ENCODE measurements at places on chromosomes 5 and 9. TPM values are rescaled to one million over a fixed set of nuclear protein-coding genes. Genes with fewer than 3 reads are reported as not detected.

The CYLC2 gene
- total RNA-seq, result not detected

DNA sequence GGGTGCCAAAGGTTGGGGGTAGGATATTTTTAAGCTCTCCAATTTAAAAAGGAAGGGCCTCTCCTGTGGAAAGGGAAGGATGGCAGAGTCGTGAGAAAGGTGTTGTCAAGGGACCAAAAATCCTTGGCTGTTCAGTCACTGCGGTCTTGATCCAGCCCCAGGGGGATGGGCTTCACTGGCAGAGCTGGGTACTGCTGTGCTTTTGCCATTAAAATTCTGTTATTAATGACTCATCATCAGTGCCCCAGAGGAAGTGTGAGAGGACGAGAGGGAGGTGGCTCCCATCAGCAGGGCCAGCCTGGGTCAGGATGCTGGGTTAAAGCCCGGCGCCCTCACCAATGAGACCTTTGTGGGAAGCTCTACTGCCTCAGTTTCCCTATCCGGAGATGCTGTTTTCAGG, 16.7 kb downstream of the PCDH12 start:
- DNase-seq, result no peak

DNA sequence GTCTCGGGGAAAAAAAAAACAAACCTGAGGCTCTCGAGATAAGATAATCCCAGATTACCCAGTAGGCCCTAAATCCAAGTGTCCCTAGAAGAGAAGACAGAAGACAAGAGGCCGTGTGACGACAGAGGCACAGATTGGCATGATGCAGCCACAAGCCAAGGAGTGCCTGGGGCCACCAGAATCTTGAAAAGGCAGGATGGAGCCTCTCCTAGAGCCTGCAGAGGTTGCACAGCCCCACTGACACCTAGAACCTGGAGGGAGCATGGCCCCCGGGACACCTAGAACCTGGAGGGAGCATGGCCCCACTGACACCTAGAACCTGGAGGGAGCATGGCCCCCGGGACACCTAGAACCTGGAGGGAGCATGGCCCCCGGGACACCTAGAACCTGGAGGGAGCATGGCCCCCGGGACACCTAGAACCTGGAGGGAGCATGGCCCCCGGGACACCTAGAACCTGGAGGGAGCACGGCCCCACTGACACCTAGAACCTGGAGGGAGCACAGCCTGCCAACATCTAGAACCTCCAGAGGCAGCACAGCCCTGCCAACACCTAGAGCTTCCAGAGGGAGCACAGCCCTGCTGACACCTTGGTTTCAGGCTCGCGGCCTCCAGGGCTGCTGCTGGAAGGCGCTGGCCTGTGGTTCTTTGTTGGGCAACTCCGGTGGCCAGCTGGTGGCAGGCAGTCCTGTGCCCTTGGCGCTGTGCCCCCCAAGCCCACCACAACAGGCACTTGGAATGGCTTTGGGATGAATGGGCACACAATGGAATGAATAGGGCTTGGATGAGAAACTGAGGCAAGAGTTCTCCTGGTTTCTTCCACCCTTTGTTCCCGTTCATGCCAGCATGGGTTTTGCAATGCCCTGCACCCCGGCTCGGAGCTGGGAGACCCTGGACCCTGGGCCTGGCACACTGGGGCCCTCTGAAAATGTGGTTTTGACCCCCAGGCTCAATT, 39.2 kb downstream of the VAV2 start:
- DNase-seq, result no peak

- no peak for DNase-seq
These were observed 533.2 kb upstream of the SEMA6A start for GRCh38 chr5:117107859-117108258.

DNA sequence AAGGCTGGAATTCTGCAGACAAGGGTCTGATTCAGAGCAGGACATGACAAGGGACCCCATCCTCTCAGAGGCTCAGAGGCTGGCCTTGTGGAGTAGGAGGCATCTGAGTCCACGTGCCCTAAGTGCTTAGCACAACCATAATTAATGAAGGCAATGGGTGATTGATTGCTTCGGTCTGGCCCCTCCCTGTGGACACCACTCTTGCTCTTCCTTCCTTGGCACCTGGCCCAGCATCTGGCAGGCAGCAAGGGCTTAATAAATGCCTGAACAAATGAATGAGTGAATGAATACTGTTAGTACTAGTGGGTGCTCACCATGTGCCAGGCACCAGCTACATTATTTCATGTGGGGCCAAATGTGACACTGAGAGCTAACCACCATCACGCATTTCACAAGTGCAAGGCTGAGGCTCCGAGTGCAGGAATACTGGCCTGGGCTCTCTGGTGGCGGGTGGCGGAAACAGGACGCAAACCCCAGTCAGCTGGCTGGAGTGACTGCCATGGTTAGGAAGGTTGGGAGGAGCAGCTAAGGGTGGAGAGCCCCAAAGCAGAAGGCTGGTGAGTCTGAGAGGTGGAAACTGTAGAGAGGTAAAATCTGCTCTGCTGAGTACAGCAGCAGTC, 53.6 kb downstream of the ASS1 start:
- no peak for DNase-seq

GRCh38 chr5:171152382-171152781, 156.7 kb upstream of the TLX3 start:
- no peak for DNase-seq

DNA sequence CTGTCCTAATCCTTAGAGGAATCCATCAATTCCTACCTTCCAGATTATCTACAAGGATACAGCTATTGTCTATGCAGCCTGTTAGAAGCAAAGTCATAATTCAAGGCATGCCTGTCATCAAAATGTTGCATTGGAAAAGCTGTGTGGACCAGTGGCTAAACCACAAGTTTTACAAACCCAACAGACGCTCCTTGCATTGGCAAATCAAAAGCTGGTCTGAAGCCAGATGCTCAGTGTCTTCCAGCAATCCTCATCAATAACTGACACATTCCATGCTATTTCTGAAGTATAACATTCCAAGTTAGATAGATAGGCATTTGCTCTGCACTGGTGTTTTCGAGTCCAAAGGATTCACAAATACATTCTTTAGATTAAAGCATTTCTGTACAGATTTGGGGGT, 213.6 kb downstream of the EBF1 start:
- no peak for DNase-seq

GRCh38 chr5:93163010-93163663, 417.9 kb downstream of the NR2F1-AS1 start:
- DNase-seq, result no peak

DNA sequence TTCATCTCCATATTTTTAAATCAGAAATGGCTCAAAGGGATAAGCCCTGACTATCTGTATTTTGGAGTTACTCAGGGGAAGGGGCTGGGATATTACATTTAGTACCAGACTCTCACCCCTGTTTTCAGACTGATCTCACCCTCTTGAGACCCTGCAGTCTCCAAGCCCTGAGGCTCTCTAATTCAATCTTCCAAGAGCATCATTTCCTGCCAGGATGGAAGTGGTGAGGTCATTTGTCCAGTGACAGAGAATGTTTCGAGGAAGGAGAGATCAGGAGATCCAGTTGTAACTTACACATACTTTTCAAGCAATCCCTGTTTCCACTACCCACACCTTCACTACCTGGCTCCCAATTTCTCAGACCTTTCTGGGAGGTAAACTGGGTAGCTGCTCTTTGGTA, 295.5 kb upstream of the EFNA5 start:
- no peak for DNase-seq

DNA sequence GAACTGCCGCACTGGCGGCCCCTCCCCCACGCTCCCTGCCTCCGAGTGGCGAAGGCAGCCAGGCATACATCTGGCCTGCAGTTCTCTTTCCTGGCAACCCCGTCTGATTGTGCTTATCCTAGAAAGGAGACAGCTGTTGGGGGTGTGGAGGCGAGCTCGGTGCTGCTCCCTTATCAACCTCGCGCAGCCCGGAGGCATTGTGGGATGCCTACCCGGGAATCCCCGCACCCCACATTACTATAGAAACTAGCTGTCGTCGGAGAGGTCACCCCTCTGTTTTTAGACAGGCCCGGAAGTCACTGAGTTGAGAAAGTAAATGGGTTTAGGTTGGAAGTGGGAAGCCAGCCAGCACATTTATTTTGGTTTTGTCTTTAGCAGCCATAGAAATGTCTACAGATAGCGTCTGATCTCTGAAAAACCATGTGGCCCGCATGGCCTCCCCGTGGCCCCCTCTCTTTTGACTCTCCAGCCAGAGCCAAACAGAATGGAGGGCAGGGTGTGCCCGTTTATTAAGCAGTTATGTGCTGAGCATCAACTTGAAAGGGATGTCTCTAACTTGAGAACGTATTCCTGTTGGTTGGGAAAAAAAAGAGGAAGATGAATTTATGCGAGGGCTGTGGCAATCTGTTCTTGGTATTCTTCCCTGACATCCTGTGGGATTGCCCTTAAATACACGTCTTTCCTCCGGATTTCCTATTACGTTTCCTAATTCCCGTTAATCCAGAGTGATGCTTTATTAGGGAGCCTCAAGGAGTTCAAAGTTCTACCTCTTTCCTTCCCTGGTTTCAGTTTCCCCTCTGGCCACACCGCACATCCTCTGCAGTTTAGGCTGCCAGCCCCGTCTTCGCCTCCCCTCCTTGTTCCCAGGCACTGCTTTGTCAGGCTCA, 3.9 kb downstream of the STC2 start:
- DNase-seq, result no peak

GRCh38 chr9:131605770-131606590, 60.7 kb downstream of the PRRT1B start:
- DNase-seq, result no peak

Data from urinary bladder (tissue), 4 donors.